ENCODE measurements at places on chromosomes 7 and 10.

GRCh38 chr10:88254091-88254490 lies 329.0 kb downstream of the RNLS start:
- DNase-seq: no peak

DNA sequence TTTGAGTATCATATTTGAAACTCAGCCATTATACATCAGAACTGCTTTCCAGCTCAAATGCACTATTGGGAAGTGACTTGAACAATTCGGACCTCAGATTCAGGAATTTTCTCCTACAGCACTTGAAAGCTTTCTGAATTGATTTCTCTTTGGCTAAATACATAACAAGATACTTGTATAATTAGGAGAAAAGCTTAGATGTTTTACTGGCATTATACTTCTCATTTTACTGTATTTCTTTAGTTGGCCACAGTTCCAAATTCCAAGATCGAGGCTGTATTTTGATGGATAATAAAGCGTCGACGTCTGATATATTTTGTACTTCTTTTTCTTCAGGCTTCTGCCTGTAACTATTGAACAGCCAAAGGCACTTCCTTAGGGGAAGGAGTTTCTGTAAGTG lies 26.7 kb upstream of the LYZL2 start:
- DNase-seq: no peak

DNA sequence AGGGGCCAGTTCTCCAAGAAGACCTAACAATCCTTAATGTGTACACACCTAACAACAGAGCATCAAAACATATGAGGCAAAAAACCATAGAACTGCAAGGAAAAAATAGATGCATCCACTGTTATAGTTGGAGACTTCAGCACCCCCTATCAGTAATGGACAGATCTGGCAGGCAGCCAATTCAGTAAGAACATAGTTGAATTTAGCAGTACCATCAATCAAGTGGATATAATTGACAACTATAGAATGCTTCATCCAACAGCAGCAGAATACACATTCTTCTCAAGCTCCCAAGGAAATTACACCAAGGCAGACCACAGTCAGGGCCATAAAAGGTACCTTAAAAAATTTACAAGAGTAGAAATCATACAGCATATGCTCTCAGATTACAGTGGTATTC lies 42.2 kb downstream of the POLL start:
- no peak for DNase-seq

DNA sequence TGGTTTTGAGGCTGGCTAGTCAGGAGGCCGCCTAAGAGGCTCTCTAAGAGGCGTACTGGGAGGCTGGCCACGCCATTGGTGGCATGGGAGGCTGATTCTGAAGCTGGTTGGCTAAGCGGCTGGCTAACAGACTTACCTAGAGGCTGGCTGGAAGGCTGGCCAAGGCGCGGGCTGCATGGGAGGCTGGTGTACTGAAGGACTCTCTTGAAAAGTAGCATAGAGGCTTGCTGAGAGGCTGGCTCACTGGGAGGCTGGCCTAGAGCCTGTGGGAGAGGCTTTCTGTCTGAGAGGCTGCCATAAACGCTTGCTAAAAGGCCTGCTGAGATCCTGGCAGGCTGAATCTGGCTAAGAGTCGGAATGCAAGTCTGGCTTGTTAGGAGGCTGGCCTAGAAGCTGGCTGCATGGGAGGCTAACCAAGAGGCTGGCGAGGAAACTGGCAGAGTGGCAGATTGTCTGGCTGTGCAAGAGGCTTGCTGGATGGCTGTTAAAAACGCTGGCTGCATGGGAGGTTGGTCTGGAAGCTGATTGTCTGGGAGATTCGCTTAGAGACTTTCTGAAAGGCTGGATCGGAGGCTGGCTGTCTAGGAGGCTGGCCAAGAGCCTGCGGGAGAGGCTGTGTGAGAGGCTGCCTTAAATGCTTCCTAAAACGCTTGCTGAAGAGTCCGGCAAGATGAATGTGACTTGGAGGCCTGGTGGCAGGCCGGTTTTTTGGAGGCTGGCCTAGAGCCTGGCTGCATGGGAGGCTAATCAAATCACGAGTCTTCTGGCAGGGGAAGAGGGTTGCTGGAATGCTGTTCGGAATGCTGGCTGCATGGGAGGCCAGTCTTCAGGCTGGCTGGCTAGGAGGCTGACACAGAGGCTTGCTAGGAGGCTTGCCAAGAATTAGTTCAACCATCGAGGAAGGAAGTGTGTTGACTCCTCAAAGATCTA lies 134.2 kb downstream of the OR13A1 start:
- DNase-seq: no peak

- DNase-seq: no peak
Observed at GRCh38 chr7:57651006-57651405, 201.0 kb downstream of the ZNF716 start.

GRCh38 chr10:103265717-103266329 lies 11.1 kb upstream of the INA start:
- DNase-seq: no peak
